Breast epithelium (tissue), 4 donors: ENCODE measurements at places on chromosomes 3 and 15.
A peak's percentile ranks its signal among the peaks of the same experiment; 100 is the strongest.

DNA sequence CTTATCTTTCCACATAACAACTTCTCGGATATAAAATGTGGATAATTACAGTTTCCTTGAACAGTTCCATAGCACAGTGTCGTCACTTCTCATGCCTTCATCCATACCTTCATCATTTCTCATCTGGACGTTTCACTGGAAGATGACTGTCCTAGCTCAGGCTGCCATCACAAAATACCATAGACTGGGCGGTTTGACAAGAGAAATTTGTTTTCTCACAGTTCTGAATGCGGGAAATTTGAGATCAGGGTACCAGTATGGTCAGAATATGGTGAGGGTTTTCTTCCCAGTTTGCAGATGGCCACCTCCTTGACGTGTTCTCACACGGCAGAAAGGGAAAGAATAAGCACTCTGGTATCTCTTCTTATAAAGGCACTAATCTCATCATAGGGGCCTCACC, 42.8 kb downstream of the TMEM108 start:
- H3K36me3 ChIP-seq, result no peaks in the 10 kb centered on the region
- no peaks in the 10 kb centered on the region for H3K27me3 ChIP-seq
- H3K4me1 ChIP-seq, result no peaks in the 10 kb centered on the region

GRCh38 chr3:72516361-72516760, 331.9 kb downstream of the SHQ1 start:
- no peaks in the 10 kb centered on the region for H3K4me1 ChIP-seq
- H3K36me3 ChIP-seq, result no peaks in the 10 kb centered on the region
- no peak for DNase-seq
- H3K27ac ChIP-seq, result no peak overlapping the region
- H3K27me3 ChIP-seq, result no peaks in the 10 kb centered on the region

DNA sequence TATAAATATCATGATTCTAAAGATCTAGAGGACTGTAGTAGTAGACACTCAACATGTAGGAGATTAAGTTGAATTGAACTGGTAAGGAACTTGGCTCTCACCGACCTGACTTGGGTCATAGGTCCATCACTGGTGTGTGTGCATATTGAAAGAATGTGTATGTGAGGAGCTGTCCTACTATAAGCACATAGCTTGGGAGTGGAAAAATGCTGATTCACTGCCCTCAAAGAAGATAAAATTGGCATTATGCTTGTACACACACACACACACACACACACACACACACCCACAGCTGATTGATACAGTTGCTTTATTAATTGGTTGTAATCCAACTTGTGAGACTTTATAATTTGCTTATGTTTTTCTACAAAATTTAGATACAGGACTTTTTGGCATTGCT, 411.0 kb upstream of the NR2F2 start:
- DNase-seq, result no peak
- H3K4me1 ChIP-seq, result no peaks in the 10 kb centered on the region
- no peak overlapping the region for H3K27ac ChIP-seq

- no peaks in the 10 kb centered on the region for H3K4me1 ChIP-seq
- H3K4me3 ChIP-seq, result no peak overlapping the region
- no peak for DNase-seq
- H3K27ac ChIP-seq, result peak overlapping the region; percentile 81
These were observed 39.5 kb upstream of the IQSEC1 start for GRCh38 chr3:13112521-13113345.

DNA sequence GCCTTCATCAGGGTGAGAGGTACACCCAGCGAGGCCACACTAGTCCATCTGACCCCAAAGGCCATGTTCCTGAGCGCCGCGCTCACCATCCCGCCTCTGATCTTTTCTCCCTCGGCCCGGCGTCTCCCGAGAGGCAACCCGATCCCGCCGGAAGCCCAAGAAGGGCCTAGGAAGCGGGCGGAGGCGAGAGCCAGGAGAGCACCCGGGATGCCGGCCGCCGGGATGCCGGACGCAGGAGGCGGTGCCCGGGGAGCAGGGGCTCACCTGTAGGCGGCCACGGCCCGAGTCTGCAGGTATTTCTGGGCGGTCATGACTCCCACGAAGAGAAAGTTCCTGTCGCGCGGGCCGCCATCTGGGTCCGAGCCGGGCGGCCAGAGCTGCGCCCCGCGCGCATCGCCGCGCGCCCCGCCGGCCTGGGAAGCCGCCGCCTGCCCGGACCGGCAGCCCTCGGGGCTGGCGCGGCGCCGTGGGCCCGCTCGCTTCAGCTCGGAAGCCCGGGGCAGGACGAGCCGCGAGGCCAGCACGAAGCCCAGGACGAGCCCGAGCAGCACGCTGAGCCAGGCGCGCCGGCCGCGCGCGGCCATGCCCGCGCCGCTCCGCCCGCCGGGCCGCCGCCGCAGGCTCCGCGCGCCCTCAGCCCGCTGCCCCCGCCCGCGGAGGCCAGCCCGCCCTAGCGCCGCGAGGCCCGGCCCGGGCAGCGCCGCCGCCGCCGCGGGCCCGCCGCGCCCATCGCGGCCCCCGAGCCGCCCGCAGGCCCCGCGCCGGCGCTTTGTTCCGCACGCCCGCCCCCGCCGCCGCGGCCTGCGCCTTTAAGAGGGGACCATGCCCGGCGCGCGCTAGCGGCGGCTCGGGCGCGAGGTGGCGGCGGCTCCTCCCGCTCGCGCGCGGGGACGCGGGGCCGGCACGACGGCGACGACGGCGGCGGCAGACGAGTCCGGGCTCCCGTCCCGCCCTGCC, 697 bp downstream of the CHSY1 start:
- DNase-seq, result no peak
- peak overlapping the region; percentile 85 for H3K27ac ChIP-seq
- peaks cover 33% of the 10 kb centered on the region for H3K4me1 ChIP-seq
- peak overlapping the region; percentile 79 for H3K4me3 ChIP-seq
- no peaks in the 10 kb centered on the region for H3K27me3 ChIP-seq

GRCh38 chr3:45590256-45590655, 4.3 kb upstream of the LIMD1 start:
- no peak overlapping the region for H3K27ac ChIP-seq
- no peak overlapping the region for H3K4me3 ChIP-seq
- DNase-seq, result no peak
- H3K36me3 ChIP-seq, result no peaks in the 10 kb centered on the region
- H3K4me1 ChIP-seq, result no peaks in the 10 kb centered on the region

DNA sequence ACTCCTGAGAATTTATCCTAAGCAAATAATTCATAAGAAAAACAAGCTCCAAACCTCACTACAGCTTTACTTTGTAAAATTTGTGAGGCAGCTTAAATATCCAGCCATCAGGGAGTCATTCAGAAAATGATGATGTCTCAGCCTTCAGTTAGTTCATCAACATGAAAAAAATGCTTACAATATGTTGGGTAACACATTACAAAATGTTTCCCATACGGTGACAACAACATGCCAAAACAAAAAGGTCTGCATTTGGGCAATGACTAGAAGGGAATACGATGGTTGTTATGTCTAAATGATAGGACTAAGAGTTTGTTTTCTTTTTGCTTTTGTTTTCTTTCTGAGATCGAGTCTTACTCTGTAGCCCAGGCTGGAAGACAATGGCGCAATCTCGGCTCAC, 47.0 kb upstream of the CFAP161 start:
- no peak overlapping the region for H3K27ac ChIP-seq
- DNase-seq, result no peak
- H3K4me3 ChIP-seq, result no peak overlapping the region
- H3K4me1 ChIP-seq, result no peaks in the 10 kb centered on the region
- H3K36me3 ChIP-seq, result no peaks in the 10 kb centered on the region
- no peaks in the 10 kb centered on the region for H3K27me3 ChIP-seq

- no peak for DNase-seq
- no peaks in the 10 kb centered on the region for H3K27me3 ChIP-seq
- no peaks in the 10 kb centered on the region for H3K36me3 ChIP-seq
- no peaks in the 10 kb centered on the region for H3K4me1 ChIP-seq
- no peak overlapping the region for H3K4me3 ChIP-seq
These were observed 29.9 kb downstream of the UBE3A start for GRCh38 chr15:25408929-25409328.

GRCh38 chr3:72317491-72317890, 530.8 kb downstream of the SHQ1 start:
- no peak for DNase-seq
- no peak overlapping the region for H3K4me3 ChIP-seq
- no peak overlapping the region for H3K27ac ChIP-seq

DNA sequence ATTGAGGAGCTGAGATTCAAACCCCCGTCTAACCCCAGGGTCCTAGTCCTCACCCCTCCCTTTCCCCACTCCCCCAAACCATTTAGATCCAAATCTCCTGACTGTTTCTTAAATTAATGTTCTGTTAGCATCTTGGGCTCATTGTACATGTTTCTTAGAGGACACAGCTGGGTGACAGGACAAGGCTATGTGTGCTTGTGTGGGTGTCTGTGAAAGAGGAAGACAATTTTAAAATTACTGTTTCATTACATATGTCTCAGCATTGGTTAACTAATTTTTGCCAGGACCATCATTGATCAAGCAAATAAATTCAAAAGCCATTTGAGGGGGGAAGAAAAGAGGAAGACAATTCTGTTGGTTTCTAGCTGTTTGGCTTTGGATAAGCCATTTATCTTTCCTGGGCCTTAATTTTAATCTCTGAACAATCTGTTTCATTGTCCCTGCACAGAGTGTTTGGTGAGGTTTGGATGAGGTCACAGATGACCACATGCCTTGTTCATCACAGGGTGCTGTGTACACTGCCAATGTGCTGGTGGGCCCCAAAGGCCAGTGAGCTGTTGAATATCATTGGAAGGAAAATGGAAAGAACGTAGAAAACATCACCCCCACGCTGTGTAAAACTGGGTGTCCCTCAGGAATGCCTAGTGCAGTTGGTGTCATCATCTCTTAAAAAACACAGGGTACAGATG, 51.9 kb downstream of the RPLP1 start:
- no peaks in the 10 kb centered on the region for H3K4me1 ChIP-seq
- no peak overlapping the region for H3K27ac ChIP-seq
- no peak for DNase-seq
- no peak overlapping the region for H3K4me3 ChIP-seq
- no peaks in the 10 kb centered on the region for H3K27me3 ChIP-seq

DNA sequence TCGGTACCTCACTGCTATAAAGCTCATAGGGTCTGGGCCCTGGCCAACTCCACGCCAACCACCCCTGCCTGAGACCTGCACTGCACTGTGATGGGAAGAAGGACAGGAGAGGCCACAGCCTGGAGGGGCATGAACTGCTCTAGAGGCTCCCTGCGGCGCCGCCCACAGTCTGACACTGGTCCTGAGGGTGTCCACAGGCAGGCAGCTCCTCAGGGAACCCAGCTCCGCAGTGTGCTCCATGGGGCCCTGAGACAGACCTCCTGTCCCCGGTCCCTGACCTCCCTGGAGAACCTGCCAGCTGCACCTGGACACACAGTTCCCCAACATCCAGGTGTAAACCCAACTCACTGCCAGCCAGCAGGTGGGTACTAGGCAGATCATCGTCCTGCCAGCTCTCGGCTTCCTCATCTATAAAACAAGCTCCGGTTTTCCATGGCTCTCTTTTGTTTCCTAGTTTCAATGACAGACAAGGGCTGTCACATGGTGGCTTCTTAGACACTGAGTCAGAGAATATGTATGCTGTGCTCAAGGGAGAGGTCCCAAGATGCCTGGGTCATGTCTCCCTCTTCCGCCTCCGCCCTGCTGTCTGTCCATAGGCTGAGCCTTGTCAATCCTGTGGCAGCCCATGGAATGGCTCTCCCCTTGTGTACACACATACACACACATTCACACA, 5.1 kb upstream of the HAPLN3 start:
- H3K36me3 ChIP-seq, result no peaks in the 10 kb centered on the region
- DNase-seq, result no peak
- peak overlapping the region; percentile 48 for H3K27ac ChIP-seq
- H3K4me3 ChIP-seq, result no peak overlapping the region
- no peaks in the 10 kb centered on the region for H3K27me3 ChIP-seq

GRCh38 chr15:39834256-39834655, 51.6 kb upstream of the FSIP1 start:
- no peaks in the 10 kb centered on the region for H3K4me1 ChIP-seq
- no peak overlapping the region for H3K4me3 ChIP-seq
- H3K36me3 ChIP-seq, result no peaks in the 10 kb centered on the region
- no peak for DNase-seq

GRCh38 chr3:32082721-32083120, 23.7 kb upstream of the GPD1L start:
- no peak overlapping the region for H3K4me3 ChIP-seq
- no peaks in the 10 kb centered on the region for H3K27me3 ChIP-seq
- H3K4me1 ChIP-seq, result no peaks in the 10 kb centered on the region
- no peak for DNase-seq
- H3K27ac ChIP-seq, result no peak overlapping the region
- H3K36me3 ChIP-seq, result no peaks in the 10 kb centered on the region

- H3K27me3 ChIP-seq, result no peaks in the 10 kb centered on the region
- DNase-seq, result no peak
- H3K4me1 ChIP-seq, result no peaks in the 10 kb centered on the region
- no peak overlapping the region for H3K4me3 ChIP-seq
- H3K36me3 ChIP-seq, result no peaks in the 10 kb centered on the region
- no peak overlapping the region for H3K27ac ChIP-seq
These were observed 39.5 kb downstream of the MECOM start for GRCh38 chr3:169623971-169624370.

DNA sequence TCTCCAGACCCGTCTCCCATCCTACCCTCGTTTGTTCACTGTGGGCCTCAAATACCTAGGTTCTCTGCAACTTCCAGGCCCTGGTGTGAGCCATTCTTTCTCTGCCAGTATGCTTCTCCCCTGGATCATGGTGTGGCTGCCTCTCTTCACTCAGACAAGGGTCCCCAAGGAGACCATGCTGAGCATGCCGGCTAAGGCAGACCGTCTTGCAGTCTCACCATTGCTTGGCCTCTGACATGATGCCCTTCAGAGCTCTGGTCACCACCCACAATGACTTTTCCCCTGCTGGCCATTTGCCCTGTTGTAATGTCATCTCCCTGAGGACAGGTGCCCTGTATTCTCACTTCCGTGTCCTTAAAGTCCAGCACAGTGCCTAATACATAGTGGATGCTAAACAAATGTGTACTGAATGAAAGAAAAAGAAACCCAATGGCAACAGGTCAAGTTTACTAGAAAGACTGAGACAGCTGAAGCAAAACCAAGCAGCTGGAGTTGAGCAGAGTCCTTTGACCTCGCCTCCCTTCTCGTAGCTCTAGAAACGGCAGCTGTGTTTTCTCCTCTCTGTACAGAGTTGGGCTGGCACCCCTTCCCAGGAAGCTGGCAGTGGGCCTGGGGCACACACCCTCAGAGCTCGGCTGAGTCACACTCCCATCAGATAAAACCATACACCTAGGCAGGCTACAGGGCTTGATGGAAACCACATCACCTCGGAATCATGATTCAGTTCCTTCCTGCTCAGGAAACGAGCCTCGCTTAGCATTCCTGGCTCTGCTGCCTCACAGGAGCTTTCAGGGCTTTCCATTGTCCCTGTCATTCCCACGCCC, 8.6 kb downstream of the TLR9 start:
- no peaks in the 10 kb centered on the region for H3K27me3 ChIP-seq
- peak overlapping the region; percentile 80 for H3K27ac ChIP-seq
- peak; percentile 90 for DNase-seq
- H3K4me1 ChIP-seq, result peaks cover 3% of the 10 kb centered on the region

- H3K27ac ChIP-seq, result no peak overlapping the region
- DNase-seq, result no peak
- no peaks in the 10 kb centered on the region for H3K27me3 ChIP-seq
- no peaks in the 10 kb centered on the region for H3K36me3 ChIP-seq
These were observed 128.5 kb upstream of the RBMS3 start for GRCh38 chr3:29152379-29152778.
